ENCODE measurements at places on chromosomes 7 and 10. TPM values are rescaled to one million over a fixed set of nuclear protein-coding genes. Genes with fewer than 3 reads are reported as not detected.

The MMD2 gene
- not detected for total RNA-seq

The CYP51A1 gene
- 77.7 TPM for total RNA-seq

The DDC gene
- total RNA-seq: not detected

The CALHM3 gene
- total RNA-seq: not detected

The SORBS1 gene
- 3.7 TPM for total RNA-seq

The DNAJC12 gene
- 1.3 TPM for total RNA-seq

The ADAM12 gene
- 0.54 TPM for total RNA-seq

The BNIP3 gene
- total RNA-seq: 50.8 TPM

The AKR1D1 gene
- total RNA-seq: not detected

The UCN3 gene
- total RNA-seq: not detected

The CCM2 gene
- total RNA-seq: 47.0 TPM

The ATG9B gene
- total RNA-seq: under 0.01 TPM

The UCMA gene
- total RNA-seq: not detected

The DENND10 gene
- total RNA-seq: 75.1 TPM

The BEND7 gene
- total RNA-seq: 9.3 TPM

The GRM3 gene
- not detected for total RNA-seq

The C7orf33 gene
- not detected for total RNA-seq
